ENCODE measurements at places on chromosomes 3 and 15. TPM values are rescaled to one million over a fixed set of nuclear protein-coding genes. Genes with fewer than 3 reads are reported as not detected.

- no peak for DNase-seq
Measured at GRCh38 chr3:161549261-161549660, 52.7 kb downstream of the OTOL1 start.

DNA sequence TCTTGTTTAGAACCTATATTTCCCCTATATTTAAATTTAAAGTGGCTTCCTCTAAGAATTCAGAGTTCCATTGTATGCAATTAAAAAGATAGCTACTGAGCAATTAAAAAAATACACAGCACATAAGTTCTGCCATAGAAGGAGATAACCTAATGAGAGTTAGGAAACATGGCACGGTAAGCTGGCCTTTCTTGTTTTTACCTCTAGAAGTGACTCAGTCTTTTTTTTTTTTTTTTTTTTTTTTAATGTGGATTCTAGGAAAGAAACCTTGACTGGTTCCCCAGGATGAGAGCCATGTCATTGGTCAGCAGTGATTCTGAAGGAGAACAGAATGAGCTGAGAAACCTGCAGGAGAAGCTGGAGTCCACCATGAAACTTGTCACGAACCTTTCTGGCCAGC lies 142.7 kb upstream of the BHLHE40 start:
- DNase-seq, result no peak

GRCh38 chr3:9109568-9109914 lies 139.9 kb downstream of the SRGAP3 start:
- no peak for DNase-seq

- no peak for DNase-seq
Measured at GRCh38 chr3:61985020-61985419, 388.3 kb downstream of the FEZF2 start.

DNA sequence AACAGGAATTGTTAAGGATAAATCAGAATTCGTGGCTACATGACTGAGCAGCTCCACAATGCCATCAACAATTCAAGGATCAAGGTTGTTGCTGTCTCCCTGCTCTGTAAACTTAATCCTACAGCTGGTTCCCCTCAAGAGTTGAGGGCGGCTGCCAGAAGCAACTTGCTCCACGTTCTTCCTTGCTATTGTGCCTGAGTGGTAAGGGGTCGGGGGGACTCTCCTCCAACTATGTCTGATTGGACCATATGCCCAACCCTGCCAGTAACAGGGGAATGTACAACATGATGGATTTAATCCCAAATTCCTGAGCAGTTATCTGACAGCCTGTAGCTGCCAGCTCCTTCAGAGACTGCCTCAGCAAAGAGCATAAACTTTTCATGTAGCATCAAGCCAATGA lies 37.9 kb upstream of the MECOM start:
- DNase-seq, result no peak

- no peak for DNase-seq
Measured at GRCh38 chr3:16618721-16619120, 13.5 kb upstream of the DAZL start.

GRCh38 chr3:100743535-100743934 lies 34.2 kb downstream of the TFG start:
- DNase-seq, result no peak

GRCh38 chr3:149572796-149573414 lies 84.9 kb downstream of the WWTR1 start:
- no peak for DNase-seq

GRCh38 chr3:55484191-55484689 lies 2.9 kb downstream of the WNT5A start:
- no peak for DNase-seq

DNA sequence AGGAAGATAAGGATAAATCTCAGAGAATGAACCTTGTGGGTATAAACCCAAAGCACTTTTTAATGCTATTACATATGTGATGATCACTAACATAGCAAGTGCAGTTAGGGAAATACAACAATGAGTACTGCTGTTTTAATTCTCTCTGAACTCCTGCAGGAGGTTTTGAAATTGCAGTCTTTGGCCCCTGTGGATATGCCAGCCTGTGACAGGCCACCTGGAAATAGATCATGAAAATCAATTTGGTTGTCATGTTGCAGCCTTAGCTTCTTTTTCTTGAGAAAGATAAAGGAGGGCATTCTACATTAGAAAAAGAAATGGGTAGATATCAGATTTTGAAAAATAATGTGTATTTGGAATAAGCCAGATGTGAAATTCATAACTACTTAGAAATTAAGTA lies 103.6 kb downstream of the RSRC1 start:
- DNase-seq, result no peak

DNA sequence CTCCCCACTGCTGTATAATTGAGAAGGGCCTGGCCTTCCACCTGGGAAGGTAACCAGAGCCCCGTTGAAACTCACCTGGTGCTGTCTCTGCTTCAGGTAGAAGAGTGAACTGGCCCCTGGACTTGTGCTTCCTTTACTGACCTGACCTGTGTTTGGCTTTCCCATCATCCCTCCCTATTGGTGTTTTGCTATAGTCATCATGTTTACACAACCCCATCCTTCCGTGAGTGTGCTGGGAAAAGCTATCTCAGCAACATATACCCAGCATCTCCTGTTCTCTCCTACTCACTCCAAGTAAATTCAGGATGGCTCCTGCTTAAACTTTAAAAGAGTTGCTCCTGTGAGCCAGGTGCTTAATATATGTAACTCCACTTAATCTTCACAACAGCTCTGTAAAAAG lies 77.2 kb upstream of the TSC22D2 start:
- no peak for DNase-seq

DNA sequence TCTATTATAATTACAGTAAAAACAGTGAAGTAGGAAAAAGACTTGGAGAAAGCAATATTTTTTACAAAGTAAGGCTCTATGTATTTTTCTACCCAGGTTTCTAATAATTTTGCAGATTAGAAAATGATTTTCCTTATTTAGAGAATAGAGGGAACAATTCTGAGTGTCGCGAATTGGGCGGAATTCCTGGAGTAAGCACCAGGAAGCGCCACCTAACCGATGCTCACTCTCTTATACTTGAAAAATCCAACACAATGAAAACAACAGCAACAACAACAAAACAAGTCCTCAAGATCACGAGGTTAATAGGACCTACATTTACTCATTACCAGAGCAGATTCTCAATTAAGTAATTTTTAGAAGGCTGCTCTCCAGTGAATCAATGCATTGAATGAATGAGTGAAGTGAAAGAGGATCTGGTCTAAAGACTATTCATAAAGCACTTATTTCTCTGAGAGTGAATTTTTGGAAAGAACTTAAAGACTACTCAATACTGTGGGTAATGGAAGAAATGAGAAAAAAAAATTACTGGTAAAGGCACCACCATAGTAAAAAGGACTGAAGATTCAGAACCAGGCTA lies 158.0 kb downstream of the MEIS2 start:
- no peak for DNase-seq

DNA sequence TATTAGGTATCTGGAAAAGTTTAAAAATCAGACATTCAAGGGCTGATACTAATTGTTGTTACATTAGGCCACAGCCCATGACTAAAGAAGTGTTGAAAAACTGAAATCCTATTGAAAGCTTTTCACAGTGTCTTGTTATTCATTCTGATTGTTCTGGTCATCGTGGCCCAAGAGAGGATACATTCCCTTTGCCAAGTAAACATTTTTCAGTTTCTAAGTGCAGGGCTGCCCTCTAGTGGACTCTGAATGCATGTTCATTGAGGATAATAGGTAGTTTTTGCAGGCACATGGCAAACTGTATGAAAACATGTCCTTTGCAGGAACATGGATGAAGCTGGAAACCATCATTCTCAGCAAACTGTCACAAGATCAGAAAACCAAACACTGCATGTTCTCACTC lies 181.1 kb downstream of the MYRIP start:
- DNase-seq, result no peak

- DNase-seq, result no peak
Measured at GRCh38 chr15:48298914-48299313, 32.3 kb upstream of the DUT start.

DNA sequence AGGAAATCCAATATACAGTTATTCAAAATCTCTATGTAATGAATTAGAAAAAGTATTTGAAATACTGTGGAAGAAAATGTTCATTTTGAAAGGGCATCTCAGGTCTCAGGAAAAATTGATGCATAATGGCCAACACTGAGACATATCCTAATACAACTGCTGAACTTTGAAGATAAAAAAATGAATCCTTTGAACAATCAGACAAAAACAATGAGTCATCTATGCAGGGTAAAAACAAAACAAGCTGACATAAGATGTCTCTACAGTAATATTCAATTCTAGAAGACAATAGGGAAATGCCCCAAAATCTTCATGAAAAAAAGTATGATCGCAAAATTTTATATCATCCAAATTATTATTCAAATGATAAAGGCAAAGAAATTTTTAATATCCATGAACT lies 34.0 kb upstream of the ZNF280D start:
- no peak for DNase-seq

- no peak for DNase-seq
Measured at GRCh38 chr3:150278843-150279381, 129.2 kb upstream of the TSC22D2 start.

GRCh38 chr3:58608648-58609047 lies 31.5 kb upstream of the FAM107A start:
- DNase-seq, result no peak

- DNase-seq, result no peak
Measured at GRCh38 chr15:55289011-55289745, 435 bp downstream of the RAB27A start.

DNA sequence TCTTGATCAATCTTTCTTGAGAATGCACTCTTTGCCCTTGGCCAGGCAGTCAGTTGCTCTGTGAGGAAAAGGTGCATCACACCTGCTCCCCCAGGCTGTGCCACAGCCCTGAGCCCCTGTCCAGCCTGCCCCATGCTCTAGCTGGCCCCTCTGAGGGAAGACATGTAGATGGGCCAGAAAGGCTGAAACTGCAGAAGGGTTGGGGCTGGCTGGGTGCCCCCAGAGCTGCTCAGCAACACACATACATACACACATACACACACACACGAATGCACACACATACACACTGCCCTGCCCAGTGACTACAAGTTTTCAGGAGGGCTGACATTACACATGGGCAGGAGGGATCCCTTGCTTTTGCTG lies 16.4 kb downstream of the TBC1D21 start:
- no peak for DNase-seq

DNA sequence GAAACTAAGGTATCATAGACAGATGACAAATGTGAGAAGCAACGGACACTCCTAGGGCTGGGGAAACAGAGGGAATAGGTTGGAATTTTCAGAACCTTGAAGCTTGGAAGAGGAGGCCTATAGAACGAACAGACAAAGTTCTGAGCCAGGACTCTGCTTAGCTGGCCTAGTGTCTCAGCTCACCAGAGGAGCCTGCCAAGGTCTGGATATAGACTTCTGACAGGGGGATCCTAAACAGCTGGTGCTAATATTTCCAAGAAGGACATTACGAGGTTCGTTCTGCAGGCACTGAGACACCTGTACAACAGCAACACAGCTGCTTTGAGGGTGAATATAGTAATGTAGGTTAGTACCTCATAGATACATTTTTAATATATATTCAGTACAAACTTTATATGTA lies 266.3 kb downstream of the CHL1 start:
- DNase-seq, result no peak

DNA sequence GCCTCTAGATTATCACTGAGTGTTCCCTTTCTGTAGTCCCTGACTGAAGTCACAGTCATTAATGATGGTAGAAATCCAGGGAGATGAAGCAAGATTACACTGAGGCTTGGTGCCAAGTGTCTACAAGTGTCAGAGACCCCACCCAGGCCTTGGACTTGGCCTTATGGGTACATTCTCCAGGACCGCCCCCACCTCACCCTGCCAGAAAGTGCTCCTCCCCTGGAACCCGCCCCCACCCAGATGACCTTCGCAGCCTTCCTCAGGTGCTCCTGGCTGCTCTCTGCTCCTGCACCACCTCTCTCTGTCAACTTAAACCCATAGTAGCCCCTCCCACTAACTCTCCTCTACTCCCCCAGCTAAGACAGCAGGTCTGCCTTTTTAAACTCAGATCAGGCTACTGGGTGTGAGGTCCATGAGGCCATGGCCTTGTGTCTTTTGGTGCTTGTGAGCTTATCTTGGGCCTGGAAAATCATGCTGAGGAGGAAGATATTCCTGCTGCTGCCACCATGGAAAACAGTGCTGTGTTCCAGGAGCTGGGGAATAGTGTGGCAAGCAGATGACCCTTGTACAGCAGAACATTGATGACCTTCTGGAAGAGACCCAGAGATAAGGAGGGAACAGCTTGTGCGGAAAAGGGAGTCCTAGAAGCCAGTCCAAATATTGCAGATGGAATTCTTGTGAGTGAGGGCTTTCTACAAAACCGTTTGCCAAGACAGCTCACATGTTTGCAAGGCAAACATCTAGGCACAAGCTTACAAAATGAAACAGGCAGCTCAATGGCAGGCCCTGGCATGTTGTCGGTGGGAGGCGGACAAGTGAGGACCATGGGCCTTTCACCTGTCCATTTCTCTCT lies 40.3 kb upstream of the NDUFB4 start:
- no peak for DNase-seq

DNA sequence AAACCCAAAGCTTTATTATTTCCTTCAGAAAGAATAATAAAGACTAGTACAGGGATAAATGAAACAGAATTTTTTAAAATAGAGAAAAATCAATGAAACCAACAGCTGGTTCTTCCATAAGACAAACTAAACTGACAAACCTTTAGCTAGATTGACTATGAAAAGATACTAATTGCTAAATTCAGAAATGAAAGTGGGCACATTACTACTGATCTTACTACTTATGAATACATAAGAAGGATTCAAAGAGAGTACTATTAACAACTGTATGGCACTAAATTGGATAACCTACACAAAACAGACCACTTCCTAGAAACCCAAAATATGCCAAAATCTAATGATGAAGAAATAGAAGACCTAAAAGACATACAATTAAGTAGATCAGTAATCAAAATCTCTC lies 278.2 kb downstream of the ISL2 start:
- DNase-seq, result no peak

DNA sequence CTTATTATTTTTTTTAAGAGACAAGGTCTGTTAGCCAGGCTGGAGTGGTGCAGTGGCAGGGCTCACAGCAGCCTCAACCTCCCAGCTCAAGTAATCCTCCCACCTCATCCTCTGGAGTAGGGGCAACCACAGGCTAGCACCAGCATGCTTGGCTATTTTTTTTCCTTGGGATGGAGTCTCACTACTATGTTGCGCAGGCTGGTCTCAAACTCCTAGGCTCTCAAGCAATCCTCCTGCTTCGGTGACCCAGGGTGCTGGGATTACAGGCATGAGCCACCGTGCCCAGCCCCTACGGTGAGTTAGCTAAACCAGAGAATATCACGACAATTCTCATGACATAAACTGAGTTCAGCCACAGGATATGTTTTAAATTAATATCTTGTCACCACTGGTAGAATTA lies 2.0 kb downstream of the DCUN1D1 start:
- DNase-seq, result no peak

GPR160 gene
- 2.9 TPM for total RNA-seq

LYZL4 gene
- total RNA-seq, result not detected

LSAMP gene
- 59.9 TPM for total RNA-seq

SLC7A14 gene
- 6.9 TPM for total RNA-seq

RARRES1 gene
- total RNA-seq, result 4.5 TPM

ISL2 gene
- not detected for total RNA-seq

A4GNT gene
- not detected for total RNA-seq

GRIP2 gene
- 8.2 TPM for total RNA-seq
